ENCODE measurements at places on chromosomes 6 and 20.

DNA sequence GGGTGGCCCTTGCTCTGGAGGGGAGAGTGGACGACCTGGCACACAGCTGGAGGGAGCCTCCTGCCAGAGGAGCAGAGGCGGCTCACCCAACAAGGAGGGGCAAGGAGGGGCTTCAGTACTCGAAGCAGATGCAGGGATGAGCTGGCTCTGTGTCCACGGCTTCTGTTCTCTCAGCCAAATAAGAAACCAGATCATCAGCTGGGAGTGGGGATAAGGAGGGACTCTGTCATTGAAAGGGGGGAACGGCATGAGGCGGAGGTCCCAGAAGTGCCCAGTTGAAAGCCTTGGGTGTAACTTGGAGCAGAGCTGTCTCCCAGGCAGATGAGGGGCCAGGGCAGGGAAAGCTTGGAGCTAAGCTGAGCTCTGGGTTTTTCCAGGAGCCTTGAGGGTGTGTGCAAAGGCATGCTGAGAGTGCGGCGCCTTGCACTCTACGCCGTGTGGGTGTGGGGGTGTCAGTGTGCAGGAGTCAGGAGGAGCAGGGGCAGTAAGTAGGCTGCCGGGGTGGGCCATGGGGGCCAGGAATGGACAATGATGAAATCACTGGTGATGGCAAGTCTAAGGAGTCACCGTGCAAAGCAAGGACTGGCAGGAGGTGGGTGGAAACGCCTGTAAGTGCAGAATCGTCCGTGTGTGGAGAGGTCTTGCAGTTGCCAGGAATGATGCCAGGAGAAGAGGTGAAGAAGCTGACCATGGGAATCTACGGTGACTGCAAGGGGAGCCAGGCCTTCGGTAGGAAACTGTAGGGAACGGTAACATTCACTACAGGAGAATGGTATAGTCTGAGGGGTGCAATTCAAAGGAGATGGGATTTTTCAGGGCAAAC, 85.4 kb upstream of the FOXQ1 start:
- no peak for DNase-seq

GRCh38 chr20:53711333-53712211, 117.9 kb upstream of the ZNF217 start:
- no peak for DNase-seq

DNA sequence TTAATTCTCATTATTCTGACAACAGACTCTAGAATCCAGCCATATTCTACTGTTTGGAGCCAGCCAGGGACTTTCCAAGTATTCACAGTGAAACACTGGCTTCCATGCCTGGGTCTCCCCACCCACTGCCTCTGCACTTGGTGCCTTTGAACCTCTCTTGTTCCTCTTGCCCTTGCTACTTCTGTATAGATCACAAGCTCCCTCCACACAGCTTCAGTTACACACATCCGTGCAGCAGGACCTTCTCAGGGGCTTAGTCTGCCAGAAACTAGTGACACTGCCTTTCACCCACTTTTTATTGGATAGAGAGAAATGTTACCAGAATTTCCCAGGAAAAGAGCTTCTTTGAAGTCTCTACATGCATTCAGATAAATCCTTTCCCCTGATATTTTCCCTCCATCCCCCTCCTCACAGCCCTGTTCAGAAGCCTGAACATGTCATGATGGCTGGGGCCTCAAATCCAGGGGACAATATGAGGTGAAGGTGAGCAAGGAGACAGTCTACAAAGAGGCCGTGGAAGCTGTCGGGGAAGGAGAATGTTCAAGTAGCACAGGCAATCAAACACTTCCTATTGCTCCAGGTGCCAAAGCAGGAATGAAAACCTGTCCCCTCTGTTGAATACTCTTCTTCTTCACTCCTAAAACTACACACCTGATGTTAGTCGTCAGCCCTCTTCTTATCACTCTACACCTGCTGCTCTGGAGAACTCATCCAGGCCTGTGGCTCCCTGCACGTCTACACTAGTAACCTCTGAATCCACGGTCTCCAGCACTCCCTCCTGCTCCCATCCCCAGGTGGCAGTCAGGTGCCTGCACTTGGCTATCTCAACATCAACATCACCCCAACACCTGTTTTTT, 20.2 kb upstream of the HLA-DOA start:
- DNase-seq = peak; percentile 65

DNA sequence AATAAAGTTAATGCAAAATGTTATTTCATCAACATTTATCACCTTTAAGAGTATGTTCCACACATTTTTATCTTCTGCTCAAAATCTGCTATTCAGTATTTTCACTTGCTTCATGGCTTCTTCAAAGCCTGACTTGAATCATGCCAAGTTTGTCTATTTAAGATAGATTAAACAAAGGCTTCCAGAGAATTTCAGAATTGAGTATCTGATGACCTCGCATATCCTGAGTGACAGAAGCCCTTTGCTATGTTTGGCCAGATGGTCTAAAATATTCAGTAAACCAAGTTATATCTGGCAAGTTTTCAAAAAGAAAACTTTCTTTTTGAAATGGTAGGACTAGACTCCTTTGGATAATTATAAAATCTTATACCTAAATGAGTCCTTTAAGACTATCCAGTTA, 348.9 kb upstream of the KCNQ5 start:
- DNase-seq = no peak

Measured in globus pallidus (tissue), 1 donor.